ENCODE measurements at places on chromosomes 2 and 18. TPM values are rescaled to one million over a fixed set of nuclear protein-coding genes. Genes with fewer than 3 reads are reported as not detected.

GRCh38 chr18:34921226-34921625, 120.0 kb upstream of the MAPRE2 start:
- no peak for DNase-seq

OTOF gene
- polyA plus RNA-seq = 0.20 TPM

INPP4A gene
- polyA plus RNA-seq = 17.4 TPM

DNA sequence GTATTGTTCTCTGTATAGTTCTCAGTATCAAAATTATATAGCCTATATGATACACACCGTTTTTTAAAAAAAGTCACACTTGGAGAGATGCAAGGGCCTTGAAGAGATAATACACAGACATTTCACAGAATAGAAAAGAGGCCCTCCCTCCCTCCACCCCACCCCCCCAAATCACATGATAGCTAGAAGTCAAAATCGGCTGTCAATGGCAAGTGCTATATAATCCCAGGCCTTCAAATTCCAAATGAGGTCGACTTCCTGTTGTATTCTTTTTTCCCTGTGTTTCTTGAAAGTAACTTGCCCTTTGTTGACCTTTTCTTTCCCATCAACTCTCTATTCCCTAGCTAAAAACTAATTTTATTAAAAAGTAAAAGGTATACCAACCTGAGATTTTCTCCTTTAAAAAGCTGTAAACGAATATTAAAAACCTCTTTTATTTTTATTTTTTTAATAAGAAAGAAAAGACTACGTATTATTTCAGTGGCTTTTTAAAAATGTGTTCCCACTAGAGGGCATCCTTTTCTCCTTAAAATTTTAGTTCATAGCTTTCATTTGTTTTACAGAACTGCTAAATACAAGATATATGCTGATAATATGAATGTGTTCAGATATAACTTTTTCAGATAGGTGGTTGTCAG, 46.6 kb downstream of the KCMF1 start:
- no peak for DNase-seq

ANKRD29 gene
- 0.70 TPM for polyA plus RNA-seq

ALS2 gene
- polyA plus RNA-seq = 27.9 TPM

DNA sequence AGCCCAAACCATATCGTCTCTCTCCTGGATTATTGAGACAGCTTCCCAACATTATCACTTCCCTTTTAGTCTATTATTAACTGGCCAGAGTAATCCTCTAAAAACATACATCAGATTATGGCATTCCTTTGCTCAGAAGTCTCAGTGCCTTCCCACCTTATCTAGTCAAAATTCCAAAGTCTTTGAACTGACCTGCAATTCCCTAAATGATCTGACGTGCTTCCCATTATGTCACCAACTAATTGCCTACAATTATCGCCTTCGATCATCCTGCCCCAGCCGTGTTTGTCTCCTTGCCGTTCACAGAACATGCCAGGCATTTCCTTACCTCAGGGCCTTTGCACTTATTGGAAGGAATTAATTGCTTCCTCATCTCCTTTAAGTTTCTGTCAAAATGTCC, 332.4 kb downstream of the IRS1 start:
- DNase-seq = no peak

DNA sequence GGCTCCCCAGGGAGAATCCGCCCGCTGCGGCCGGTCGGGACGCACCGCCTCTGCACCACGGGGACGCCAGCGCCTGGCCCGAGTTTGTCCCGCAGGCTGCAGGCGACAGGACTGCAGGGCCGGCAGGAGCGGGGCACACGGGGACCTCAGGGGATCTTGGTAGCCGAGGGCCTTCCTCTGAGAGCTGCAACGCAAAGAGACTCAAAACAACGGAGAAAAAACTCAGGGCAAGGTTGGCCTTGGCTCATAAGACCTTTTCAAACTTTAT, 79.7 kb downstream of the ARHGEF4 start:
- DNase-seq = no peak

- DNase-seq = no peak
These were observed 694.7 kb downstream of the ARHGAP15 start for GRCh38 chr2:143823876-143824275.

DNA sequence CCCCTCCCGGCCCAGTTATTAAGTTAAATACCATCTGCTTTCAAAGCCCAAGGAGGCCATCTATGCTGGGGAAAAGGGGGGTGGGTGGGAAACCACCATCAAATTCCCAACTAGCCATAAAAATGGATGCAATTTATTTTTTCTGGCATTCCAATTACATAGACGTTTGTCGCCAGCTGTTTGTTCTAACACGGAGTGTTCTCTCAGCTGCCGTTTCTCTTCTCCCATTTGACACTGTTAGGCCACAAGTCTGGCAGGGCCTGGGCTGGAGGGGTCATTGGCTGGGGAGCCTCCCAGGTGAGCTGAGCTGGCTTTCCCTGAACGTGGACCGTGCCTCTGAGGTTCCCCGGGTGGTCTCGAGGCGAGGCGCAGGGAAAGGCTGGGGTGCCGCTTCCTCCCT, 16.6 kb downstream of the ATOH8 start:
- no peak for DNase-seq

DNA sequence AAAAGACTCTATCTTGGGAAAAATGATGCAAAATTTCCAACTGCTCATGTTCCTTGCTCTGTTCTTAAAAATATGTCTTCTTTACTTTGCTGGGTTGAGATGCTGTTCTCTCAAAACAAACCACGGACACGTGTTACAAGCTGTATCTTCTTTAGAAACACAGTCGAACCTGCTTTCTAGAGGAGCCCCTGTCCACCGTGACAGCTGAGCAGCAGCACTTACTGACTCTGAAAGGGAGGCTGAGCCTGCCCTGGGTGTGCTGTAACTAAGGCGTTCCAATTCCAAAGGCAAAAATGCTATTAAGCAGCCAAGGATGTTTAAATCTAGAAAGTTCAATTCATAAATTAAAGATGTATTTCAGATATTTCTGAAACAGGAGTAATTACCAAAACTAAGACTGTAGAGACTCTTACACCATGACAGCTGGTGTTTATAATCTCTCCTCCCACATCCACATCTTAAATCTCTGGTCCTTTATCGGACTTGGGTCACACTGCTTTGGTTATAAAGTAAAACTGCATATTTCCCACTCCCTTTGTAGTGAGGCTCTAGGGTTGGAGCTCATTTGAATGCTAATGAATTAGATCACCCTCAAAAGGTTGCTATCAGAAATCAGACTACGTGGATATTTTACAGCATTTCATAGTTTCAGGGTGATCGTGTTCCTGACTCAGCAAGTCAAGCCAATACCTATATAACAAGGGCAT, 281.2 kb upstream of the LYPD1 start:
- DNase-seq = no peak

GRCh38 chr18:70907673-70908072, 618.8 kb downstream of the SOCS6 start:
- DNase-seq = no peak

- DNase-seq = peak; percentile 81
These were observed 108.0 kb downstream of the CDH19 start for GRCh38 chr18:66495844-66496243.

GRCh38 chr2:51813247-51813646, 781.3 kb upstream of the NRXN1 start:
- DNase-seq = no peak

DNA sequence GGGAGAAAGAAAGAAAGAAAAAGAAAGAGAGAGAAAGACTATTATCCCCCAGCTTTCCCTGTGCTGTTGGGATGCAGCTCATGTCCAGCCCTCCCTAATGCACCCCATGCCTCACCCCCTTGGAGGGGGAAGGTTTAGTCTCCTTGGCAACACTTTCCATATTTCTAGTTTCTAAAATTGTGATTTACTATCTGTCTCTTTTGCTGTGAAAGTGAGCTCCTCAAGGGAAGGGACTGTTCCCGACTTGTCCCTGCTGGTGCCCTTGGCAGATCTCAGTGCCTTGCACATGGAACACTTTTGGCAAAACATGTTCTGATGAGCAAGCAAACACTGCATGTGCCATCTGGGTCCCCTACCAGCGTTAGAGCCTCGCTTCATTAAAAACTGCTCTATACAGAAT, 11.7 kb upstream of the NAPG start:
- no peak for DNase-seq

DNA sequence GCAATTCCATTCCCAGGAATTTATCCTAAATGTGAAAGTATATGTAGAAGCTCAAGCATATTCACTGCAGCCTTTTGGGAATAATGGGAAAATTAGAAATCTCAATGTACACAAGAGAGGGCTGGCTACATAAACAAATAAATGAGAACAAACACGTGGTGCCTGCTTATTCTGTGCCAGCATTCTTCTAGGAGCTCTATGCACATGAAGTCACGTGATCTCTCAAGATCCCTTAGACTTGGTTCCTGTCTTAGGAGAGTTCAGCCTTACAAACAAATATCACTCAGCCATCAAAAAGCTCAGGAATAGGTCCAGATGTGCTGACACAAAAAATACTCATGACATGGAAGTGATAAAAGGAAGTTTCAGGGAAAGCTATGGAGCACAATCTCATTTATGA, 92.9 kb upstream of the SP3 start:
- no peak for DNase-seq

GRCh38 chr2:23486684-23487075, 101.7 kb downstream of the KLHL29 start:
- no peak for DNase-seq

GRCh38 chr2:240569523-240569997, 1.3 kb downstream of the RNPEPL1 start:
- no peak for DNase-seq

WNT10A gene
- polyA plus RNA-seq = 1.2 TPM

DNA sequence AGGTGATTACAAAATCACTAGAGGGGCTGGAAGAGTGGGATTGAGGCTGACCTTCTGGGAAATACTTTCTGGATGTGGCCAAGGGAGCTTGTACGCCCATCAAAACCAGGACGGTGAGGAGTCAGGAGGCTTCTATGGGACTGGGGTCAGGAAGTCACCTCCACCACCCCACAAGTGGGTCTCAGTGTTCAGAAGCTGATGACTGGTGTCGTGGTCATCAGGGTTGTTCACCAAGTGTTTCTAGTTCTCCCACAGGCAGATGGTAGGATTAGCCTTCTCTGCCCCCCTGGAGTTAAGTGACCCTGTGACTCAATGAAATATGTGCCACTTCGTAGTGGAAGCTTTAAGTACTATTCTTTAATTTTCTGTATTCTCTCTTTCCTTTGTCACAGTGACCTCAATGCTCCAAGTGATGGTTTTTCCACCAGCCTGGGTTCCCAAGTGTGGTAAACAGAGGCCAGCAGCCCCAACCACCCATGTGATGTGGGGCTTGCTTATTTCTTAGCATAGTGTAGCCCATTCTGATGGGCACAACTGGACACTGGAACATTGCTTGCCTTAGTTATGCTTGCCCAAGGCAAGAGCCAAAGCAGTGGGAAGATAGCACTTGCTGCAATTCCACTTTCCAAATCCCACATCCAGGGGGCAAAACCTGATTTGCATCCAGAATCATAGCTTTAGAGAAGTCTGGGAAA, 258.8 kb downstream of the CYP26B1 start:
- no peak for DNase-seq

USP34 gene
- polyA plus RNA-seq = 97.9 TPM

GRCh38 chr2:129281791-129282530, 697.5 kb upstream of the RAB6C start:
- no peak for DNase-seq

SIX3 gene
- polyA plus RNA-seq = not detected

TMEM169 gene
- 14.6 TPM for polyA plus RNA-seq

ACMSD gene
- 36.4 TPM for polyA plus RNA-seq

- DNase-seq = no peak
These were observed 15.1 kb downstream of the RDH14 start for GRCh38 chr2:18545384-18545783.

RAB6C gene
- 0.91 TPM for polyA plus RNA-seq

ARHGEF33 gene
- 3.8 TPM for polyA plus RNA-seq

DNA sequence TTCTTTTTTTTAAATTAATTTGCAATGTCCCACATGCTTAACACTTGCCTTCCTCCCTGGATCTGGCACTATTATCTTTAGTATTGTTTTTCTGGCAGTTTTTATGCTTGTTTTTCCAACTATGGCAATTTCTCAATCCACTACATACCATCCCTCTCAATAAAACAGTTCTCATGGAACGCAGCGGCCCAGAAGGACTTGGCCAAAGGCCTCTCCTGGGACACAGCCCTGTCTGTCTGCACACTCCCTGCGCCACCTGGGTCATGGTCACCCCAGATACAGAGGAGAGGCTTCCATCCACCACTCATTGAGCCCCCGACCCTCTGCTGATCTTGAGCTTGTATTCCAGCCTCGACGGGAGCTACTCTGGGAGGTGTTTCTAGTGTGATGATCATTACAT, 91.2 kb downstream of the TWIST2 start:
- DNase-seq = no peak

GRCh38 chr2:29920631-29921559, 491 bp downstream of the ALK start:
- no peak for DNase-seq

DNA sequence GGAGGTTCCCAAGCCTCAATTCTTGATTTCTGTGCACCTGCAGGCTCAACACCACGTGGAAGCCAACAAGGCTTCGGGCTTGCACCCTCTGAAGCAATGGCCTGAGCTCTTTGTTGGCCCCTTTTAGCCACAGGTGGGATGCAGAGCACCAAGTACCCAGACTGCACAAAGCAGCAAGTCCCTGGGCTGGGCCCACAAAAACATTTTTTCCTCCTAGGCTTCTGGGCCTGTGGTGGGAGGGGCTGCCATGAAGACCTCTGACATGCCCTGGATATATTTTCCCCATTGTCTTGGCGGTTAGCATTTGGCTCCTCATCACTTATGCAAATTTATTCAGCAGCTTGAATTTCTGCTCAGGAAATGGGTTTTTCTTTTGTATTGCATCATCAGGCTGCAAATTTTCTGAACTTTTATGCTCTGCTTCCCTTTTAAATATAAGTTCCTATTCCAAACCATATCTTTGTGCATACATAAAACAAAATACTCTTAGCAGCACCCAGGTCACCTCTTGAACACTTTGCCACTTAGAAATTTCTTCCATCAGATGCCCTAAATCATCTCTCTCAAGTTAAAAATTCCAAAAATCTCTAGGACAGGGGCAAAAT, 9.0 kb upstream of the MATN3 start:
- no peak for DNase-seq

- no peak for DNase-seq
These were observed 70.1 kb upstream of the STPG4 start for GRCh38 chr2:47225061-47225783.

DNA sequence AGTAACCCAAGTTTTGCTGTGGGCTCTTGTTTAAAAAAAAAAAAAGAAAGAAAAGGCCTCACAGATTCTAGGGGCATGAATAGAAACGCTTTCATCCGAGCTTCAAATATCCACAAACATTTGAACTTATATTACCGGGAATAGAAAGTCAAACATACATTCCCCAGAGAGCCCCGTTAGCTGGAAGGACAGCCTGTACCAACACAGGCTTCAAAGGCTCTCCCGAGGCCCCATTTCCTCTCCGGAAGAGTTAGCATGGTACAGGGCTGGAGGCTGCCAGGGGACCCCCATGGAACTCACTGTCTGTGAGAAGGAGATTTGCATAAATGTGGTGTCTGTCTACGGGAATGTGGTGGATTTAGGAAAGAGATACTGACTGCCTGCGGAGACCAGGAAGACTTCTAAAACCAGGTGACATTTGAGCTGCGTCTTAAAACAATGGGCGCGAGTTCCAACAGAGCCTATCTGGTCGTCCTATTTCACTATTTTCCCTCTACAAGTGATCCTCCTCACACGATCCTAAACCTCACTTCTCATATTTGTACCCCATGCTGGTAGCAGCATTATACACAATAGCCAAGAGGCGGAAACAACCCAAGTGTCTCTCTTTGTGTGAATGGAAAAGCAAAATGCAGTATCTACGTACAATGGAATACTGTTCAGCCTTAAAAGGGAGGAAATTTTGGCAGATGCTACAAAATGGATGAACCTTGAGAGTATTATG, 820 bp upstream of the MATN3 start:
- no peak for DNase-seq

- no peak for DNase-seq
These were observed 144.6 kb upstream of the LYPD1 start for GRCh38 chr2:132814651-132815050.

- DNase-seq = peak; percentile 28
These were observed 515.8 kb downstream of the GALR1 start for GRCh38 chr18:77765468-77765867.
